ENCODE measurements at places on chromosomes 2 and 18. TPM values are rescaled to one million over a fixed set of nuclear protein-coding genes. Genes with fewer than 3 reads are reported as not detected.

DNA sequence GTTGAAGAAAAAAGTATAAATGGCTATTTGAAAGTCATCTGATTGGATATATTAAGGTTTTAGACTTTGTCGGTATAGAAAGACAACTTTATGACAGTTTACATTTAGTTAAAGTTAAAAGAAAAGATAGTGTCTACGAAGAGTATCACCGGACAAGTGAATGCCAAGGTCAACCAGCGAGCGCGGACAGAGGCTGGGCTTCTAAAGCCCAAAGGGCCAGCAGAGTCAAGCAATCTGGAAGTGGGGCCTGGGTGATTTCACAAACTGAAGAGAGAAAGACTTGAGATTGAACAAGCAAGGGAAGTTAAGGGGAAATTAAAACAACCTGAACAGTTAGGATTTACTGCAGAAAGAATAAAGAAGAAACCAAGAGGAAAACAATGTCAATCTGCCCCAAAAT lies 16.3 kb downstream of the ZNF521 start:
- DNase-seq, result no peak

- DNase-seq, result no peak
Observed at GRCh38 chr18:31774962-31775361, 14.3 kb upstream of the SLC25A52 start.

The NYAP2 gene
- 0.05 TPM for total RNA-seq

DNA sequence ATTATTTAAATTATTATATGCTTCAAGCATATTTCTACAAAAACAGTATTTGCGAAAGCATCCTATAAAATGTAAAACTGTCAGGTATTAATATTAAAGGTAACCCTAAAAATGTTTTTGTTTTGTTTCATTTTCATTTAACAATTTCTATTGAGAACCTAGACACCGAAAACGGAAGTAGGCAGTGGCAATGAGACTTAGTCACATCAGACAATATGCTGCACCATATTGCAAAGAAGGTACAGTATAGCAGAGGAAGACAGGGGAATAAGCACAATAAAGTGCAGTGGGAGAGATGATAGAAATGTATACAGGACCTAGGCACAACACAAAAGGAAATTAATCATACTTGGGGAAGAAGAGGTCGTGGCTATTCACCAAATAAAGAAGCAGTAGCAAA lies 12.2 kb downstream of the SCN1A start:
- DNase-seq, result no peak

DNA sequence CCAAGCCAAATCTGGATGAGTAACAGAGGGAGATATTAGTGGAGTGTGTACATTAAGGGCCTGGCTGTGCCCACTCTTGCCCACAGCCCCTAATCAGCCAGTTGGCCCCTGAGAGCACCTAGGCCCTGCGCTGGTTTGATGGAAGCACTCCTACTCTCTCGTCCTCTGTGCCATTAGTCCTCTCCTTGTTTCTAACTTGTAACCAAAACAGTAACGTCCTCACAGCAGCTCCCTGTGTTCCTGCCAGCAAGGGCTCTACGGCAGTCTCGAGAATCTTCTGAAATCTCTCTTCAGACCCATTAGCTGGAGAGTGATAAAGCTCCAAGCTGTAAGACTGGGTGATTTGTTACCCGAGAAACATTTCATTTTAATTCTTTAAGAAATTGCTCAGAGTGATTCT lies 76.1 kb downstream of the LRRC30 start:
- DNase-seq, result no peak

- no peak for DNase-seq
Observed at GRCh38 chr2:45728458-45728942, 77.0 kb downstream of the PRKCE start.

GRCh38 chr2:238774071-238774470 lies 73.8 kb upstream of the TWIST2 start:
- no peak for DNase-seq

- no peak for DNase-seq
Observed at GRCh38 chr2:228690681-228691080, 509.2 kb upstream of the SPHKAP start.

The STON1 gene
- total RNA-seq, result 6.7 TPM

The FAHD2A gene
- total RNA-seq, result 28.8 TPM

DNA sequence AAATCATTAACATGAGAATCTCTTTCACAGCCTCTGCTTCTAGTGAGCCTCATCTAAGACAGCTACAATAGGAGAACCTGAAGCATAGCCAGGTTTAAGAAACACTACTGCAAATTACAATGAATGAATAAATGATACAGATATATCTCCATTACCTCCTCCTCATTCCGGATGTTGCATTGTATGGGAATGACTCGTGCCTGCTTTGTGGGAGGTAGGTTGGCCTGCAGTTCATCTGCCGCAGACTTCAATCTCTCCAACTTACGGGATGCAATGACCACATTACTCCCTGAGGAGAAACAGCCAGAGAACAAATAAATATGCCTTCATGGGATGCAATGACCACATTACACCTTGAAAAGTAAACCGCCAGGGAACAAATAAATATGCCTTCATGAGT lies 15.4 kb downstream of the PECR start:
- DNase-seq, result no peak

DNA sequence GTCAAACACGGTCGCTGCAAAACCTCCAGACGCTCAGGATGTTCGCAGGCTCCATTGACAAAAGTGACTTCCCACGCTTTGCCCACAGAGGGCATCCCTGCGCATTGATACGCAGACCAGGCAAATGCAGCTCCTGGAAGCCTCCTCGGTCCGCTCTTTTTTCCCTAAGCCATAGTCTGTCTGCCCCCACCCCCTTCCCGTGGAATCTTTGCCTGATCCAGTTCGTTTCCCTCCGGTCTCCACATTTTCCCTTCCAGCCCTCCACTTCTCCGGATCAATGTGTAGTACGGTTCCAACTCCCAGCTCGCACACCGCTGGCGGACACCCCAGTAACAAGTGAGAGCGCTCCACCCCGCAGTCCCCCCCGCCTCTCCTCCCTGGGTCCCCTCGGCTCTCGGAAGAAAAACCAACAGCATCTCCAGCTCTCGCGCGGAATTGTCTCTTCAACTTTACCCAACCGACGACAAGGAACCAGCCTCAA lies at the start of gene DCC:
Gene DCC, plus strand, starts transcription at position 307 of the 481 bp plus-strand sequence. CDS start 591 bp downstream, outside the sequence.
- DNase-seq, result no peak

The CDH19 gene
- 14.8 TPM for total RNA-seq

The PARD3B gene
- 9.5 TPM for total RNA-seq

The TRIM43 gene
- total RNA-seq, result not detected

- no peak for DNase-seq
Observed at GRCh38 chr2:61183795-61184194, 21.8 kb downstream of the C2orf74 start.

- DNase-seq, result no peak
Observed at GRCh38 chr2:240121675-240122074, 14.4 kb downstream of the COPS9 start.

DNA sequence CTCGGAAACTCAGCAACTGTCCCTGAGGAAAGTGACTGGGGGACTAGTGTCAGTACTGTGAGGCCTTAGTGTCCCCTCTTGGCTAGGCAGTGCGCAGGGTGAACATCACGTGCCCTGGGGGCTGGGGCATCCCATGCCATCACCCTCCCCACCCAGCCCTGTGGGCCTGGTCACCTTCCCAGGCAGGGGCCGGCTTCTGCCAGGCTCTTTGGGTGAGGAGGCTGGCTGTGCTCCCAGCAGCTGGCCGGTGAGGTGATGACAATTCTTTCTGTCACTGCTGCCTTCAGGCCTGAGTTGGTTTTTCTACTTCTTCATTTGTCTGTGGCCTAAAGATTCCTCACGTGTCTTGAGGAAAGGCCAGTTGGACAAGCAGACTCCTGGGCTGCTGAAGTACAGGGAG lies 180.8 kb downstream of the KLHL29 start:
- DNase-seq, result peak; percentile 80

GRCh38 chr2:157747695-157748370 lies 119.2 kb upstream of the ACVR1C start:
- no peak for DNase-seq

DNA sequence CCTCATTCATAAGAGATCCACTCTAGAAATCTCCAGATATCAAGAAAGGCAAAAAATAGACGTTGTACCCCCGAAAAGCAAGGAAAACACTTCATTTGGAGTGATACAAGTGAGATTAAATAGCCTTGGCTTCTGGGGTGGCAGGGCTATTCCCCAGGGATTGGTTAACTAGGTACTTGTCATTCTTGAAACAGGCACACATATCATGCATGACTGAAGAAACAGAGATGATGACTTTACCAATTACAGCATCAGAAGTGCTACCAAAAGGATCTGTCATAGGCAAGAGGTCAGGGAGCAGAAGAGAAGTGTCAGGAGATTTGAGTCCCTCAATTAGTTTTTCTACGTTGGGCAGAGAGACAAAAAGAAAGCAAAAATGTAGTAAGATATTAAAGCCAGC lies 45.2 kb upstream of the NFU1 start:
- no peak for DNase-seq

GRCh38 chr2:97011977-97012569 lies 25.7 kb upstream of the FAM178B start:
- no peak for DNase-seq

DNA sequence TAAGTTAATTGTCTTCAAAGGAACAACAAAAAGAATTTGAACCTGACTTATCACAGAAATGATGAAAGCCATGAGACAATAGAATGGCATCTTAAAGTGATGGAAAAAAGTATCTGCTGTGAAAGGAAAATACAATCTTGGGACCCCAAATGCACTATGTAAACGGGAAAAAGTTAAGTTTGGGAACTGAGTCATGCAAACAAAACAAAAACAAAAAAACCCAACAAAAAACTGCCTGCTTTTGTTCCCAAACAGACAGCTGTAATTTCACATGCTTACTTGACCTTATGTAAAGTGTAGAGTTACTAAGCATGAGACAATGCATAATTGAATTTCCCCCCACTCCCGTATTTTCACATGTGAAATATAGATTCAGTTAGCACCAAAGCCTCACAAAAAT lies 122.1 kb upstream of the RBMS1 start:
- DNase-seq, result no peak

DNA sequence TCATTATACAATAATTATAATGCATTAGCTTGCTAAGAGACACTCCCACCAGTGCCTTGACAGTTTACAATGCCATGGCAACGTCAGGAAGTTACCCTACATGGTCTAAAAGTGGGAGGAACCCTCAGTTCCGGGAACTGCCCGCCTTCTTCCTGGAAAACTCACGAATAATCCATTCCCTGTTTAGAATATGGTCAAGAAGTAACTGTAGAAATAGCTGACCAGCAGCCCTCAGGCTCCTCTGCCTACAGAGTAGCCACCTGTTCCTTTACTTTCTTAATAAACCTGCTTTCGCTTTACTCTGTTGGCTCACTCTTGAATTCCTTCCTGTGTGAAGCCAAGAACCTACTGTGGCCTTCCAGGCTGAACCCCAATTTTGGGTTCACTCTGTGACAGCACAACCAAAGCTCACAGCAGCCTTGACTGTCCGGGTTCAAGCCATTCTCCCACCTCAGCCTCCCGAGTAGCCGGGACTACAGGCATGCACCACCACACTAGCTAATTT lies 20.0 kb upstream of the PTPN2 start:
- peak; percentile 78 for DNase-seq

The VWC2L gene
- 0.08 TPM for total RNA-seq

The SERPINB12 gene
- total RNA-seq, result not detected

- DNase-seq, result no peak
Observed at GRCh38 chr2:237280229-237280628, 133.7 kb downstream of the COL6A3 start.

GRCh38 chr2:191885650-191886049 lies 38.8 kb upstream of the CAVIN2 start:
- DNase-seq, result no peak

GRCh38 chr18:27838225-27838624 lies 338.7 kb downstream of the CDH2 start:
- no peak for DNase-seq

- DNase-seq, result no peak
Observed at GRCh38 chr2:180829261-180829660, 151.1 kb upstream of the UBE2E3 start.

The GKN1 gene
- total RNA-seq, result not detected

The DRC1 gene
- total RNA-seq, result 0.13 TPM

GRCh38 chr2:239177325-239177724 lies 223.5 kb downstream of the HDAC4 start:
- DNase-seq, result peak; percentile 10

GRCh38 chr2:235135990-235136561 lies 184.3 kb downstream of the SH3BP4 start:
- peak; percentile 87 for DNase-seq

- DNase-seq, result peak; percentile 82
Observed at GRCh38 chr2:25161055-25161781, 7.2 kb downstream of the POMC start.

The ARHGAP15 gene
- total RNA-seq, result 6.8 TPM

GRCh38 chr2:71926876-71927756 lies 220.5 kb downstream of the CYP26B1 start:
- peak; percentile 63 for DNase-seq

The DAPL1 gene
- total RNA-seq, result not detected

- no peak for DNase-seq
Observed at GRCh38 chr2:193566886-193567285, 1372.2 kb upstream of the TMEFF2 start.

DNA sequence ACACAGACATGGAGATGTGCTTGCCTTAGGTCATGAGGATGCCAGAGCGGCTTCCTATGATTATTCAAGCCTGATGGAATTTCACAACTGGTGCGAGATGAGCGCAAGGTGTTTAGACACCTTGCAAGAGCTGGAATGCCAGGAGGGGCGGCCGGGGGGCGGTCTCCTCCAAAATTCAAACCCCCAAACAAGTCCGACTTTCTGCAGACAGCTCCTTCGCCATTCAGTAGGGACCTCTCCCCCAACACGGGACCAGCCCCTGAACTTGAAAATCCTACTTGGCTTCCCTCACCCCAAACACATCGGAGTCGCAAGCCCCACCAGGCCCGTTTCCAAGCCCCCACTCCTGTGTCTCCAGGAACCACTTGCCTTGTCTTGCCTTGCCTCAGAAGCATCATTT lies 64.8 kb upstream of the ID2 start:
- DNase-seq, result no peak

The RGPD4 gene
- total RNA-seq, result 0.19 TPM

The DAW1 gene
- not detected for total RNA-seq
